ENCODE measurements at places on chromosomes 2 and 18.

DNA sequence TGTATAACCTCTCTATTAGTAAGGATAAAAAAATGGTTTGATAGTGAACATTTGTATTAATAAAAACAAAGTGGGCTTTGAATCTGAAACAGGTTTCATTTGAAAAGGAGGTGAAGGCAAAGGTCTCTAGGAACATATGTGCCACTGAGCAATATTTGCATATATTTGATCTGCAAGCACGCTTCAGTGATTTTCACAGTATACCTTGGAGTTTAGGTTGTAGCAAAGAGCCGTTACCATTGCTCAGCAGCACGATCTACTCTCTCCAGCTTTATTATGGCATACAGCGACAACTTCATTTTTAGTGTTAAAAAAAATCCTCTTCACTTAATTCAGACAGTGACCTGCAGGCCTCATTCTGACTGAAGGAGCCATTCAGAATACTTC lies 75.8 kb upstream of the ZEB2 start:
- DNase-seq = no peak

DNA sequence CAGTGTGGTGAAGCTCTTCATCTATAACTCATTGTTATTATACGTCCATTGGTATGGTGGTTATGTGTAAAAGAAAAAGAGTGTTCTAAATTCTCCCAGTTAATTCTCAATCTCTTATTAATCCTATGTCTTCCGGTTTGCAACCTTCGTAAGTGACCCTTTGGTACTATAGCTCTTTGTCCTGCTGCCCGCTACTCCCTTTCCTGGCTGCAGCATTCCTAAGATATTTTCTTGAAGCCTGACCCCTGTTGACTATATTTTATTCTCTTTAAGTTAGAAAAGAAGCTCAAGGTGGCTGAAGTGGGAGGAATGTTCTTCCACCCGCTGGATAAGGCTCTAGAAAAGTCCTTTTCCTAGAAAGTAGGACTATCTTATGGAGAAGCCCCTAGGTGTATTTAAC lies 684.8 kb downstream of the SOCS6 start:
- DNase-seq = no peak

- peak; percentile 62 for DNase-seq
These were observed 55.4 kb upstream of the SMIM21 start for GRCh38 chr18:75482880-75483279.

- peak; percentile 39 for DNase-seq
These were observed 263.9 kb downstream of the GLI2 start for GRCh38 chr2:120999377-121000097.

GRCh38 chr2:174929786-174930185 lies 75.4 kb downstream of the CHN1 start:
- no peak for DNase-seq

DNA sequence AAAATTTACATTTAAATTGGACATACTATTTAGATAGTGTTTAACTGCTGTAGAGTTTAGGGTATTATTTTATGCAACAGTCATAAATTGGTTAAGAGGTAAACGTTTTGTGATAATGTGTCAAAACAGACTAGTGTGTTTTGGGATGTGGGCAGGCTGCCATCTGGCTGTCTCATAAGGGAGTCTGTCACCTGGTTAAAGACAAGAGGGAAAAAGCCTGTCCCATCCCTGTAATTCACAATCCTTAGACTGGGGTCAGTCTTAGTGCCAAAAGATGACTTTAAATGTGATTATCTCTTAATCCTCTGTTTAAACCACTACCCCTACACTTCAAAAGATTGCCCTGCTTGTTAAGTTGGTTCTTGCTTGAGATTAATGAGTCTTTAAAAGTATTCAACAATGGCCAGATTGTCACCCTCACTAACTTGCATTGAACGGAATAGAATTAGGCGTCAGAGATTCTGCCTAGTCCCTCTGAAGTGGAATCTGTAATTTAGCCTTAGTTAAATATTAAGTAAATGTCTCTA lies 59.2 kb downstream of the SGPP2 start:
- DNase-seq = no peak

DNA sequence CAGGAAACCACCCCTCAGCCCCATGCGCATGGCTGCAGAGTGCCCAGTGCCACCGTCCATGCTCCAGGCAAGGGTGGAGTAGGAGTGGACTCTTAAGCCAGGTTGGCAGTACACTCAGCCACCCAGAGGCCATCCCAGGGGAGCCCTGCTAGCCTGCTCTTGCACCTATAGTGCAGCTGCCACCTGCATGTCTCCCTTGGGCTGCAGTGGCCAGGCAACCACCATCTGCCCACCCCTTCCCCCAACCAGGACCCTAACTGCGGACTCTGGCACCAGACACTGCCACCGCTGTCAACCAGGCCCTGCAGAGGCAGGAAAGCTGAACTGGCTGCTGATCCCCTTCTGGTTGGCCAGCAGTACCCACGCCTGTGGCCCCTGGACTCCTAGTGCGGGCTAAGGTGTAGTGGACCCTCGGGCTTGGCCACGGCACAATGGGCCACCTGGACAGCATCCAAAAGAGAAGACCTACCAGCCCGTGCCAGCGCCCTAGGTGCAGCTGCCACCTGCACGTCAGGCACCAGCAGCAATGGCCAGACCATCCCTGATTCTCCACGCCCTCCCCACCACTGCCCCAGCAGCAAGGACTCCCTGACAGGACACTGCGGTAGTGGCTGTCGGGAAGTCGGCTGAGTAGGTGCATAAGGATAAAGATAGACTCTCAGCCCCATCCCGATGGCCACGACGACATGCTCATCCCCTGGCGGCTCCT lies 72.8 kb downstream of the RPIA start:
- DNase-seq = no peak

- peak; percentile 70 for DNase-seq
These were observed 528.8 kb downstream of the CPS1 start for GRCh38 chr2:211085056-211085680.

GRCh38 chr2:8177566-8177965 lies 504.3 kb upstream of the ID2 start:
- no peak for DNase-seq

DNA sequence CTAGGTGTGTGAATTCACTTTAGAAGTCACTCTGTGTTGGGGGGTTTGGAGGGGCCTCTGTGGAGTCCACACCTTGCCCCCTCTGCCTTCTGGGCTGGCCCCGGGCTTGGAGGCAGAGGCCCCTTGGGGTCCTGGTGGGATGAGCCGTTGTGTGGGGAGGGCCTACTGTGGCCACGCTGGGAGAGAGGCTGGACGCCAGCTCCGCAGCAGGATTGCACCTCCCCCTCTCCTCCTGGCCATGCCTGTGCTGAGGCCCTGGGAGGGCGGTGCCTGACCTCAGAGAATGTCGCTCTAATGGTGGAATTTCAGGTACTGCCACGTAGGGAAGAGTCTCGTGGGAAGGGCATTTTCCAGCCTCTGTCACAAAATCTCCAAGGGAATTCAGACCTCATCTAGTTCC lies 237.0 kb downstream of the ATAD2B start:
- DNase-seq = no peak

DNA sequence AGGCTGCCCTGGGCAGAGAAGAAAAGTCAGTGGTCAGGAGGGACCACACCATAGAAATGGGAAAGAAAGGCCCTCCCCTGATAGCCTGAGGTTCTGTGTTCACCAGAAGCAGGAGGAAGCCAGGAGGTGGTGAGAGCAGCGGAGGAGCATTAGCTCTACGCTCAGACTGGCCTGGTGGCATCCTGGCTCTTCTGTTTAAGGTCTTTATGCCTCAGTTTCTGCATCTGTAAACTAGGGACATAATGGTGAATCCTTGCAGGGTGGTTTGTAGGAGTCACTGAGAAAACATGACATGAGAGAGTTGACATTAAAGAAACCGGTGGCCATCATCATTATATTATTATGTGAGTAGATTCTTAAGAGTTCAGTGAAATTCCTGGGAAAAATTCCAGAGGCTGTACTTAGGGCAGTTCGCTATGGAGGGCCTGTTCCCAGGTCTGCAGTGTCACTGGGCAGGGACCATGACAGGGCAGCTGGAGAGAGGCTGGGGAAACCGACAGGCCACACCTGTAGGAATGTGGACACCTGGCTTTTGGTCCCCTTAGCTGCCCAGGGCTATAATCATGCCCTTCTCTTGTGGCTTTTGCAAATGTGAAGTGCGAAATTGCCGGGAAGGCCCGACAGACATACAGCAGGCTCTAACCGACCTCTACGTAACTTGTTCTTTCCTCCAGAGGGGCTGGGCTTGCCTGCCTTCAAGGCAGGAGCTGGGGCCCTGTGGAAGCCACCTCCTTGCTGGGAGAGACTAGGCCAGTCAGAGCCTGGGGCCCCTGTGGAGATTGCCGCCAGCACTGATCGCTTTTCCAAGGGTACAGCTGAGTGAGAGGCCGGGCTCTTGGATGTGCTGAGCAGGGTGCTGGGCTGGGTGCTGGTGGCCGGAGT lies 31.0 kb downstream of the GLI2 start:
- DNase-seq = peak; percentile 60

- DNase-seq = peak; percentile 95
These were observed 22.6 kb upstream of the ITGA6 start for GRCh38 chr2:172404824-172405223.

GRCh38 chr2:142030735-142031134 lies 100.1 kb downstream of the LRP1B start:
- DNase-seq = no peak

Measured in fibroblast of the aortic adventitia (primary cell).